ENCODE measurements at places on chromosomes 3 and 15. TPM values are rescaled to one million over a fixed set of nuclear protein-coding genes. Genes with fewer than 3 reads are reported as not detected.

PSTPIP1 gene
- 24.8 TPM for total RNA-seq

PGBD4 gene
- total RNA-seq = 0.96 TPM

ALDH1A3 gene
- total RNA-seq = 194 TPM

CNTN6 gene
- 0.29 TPM for total RNA-seq

IL12A gene
- 0.29 TPM for total RNA-seq

NRROS gene
- 20.7 TPM for total RNA-seq

HTR3E gene
- total RNA-seq = not detected

CAMKV gene
- total RNA-seq = not detected

SELENOS gene
- 87.2 TPM for total RNA-seq

FAM107A gene
- 39.2 TPM for total RNA-seq

PLOD2 gene
- total RNA-seq = 219 TPM

ALCAM gene
- 9.9 TPM for total RNA-seq

ZSCAN29 gene
- total RNA-seq = 24.3 TPM

ASB14 gene
- not detected for total RNA-seq

TNFSF10 gene
- 23.0 TPM for total RNA-seq

PROK2 gene
- 9.8 TPM for total RNA-seq

REC114 gene
- total RNA-seq = not detected

PPP1R14D gene
- total RNA-seq = not detected

RPUSD2 gene
- total RNA-seq = 6.9 TPM

CFAP91 gene
- total RNA-seq = 0.39 TPM

CCR9 gene
- total RNA-seq = not detected

ZDHHC19 gene
- total RNA-seq = 2.8 TPM

RARB gene
- 4.8 TPM for total RNA-seq

LSMEM2 gene
- total RNA-seq = not detected

GATA2 gene
- total RNA-seq = 15.4 TPM

IMPG2 gene
- total RNA-seq = 0.13 TPM

CCDC13 gene
- 1.3 TPM for total RNA-seq

AQP9 gene
- 21.1 TPM for total RNA-seq

IP6K1 gene
- total RNA-seq = 35.4 TPM

ARHGAP31 gene
- total RNA-seq = 63.4 TPM

LACTB gene
- 30.1 TPM for total RNA-seq

EFHB gene
- 1.3 TPM for total RNA-seq

MAGEL2 gene
- total RNA-seq = 0.32 TPM

ENTPD3 gene
- total RNA-seq = 1.1 TPM

CHAC1 gene
- total RNA-seq = 2.4 TPM

RUBCN gene
- 24.3 TPM for total RNA-seq

NEK10 gene
- 0.87 TPM for total RNA-seq

UROC1 gene
- not detected for total RNA-seq

NR1I2 gene
- total RNA-seq = 0.26 TPM

GOLGA6A gene
- not detected for total RNA-seq

ELL3 gene
- total RNA-seq = 2.0 TPM

PRSS50 gene
- not detected for total RNA-seq
